ENCODE measurements at places on chromosomes 4 and X.

- DNase-seq, result no peak
These were observed 23.2 kb upstream of the LUZP4 start for GRCh38 chrX:115266300-115266699.

DNA sequence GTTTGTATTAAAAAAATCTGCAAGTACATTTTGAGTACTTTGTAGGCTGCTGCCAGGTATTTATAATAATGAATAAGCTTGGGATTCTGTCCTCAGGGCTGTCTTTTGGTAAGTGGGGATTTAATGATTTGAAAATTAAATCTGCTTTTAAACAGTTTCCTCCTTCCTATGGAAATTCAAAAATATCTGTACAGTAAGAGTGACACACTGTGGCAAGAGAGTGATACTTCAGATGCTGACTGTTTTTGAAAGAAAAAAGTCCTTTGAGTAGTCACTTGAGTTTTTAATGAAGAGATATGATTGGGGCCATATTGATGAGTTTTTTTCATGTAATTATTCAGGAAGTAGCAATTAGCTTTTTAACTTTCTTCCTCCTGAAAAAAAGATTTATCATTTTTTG, 49.2 kb downstream of the SMARCAD1 start:
- no peak for DNase-seq

DNA sequence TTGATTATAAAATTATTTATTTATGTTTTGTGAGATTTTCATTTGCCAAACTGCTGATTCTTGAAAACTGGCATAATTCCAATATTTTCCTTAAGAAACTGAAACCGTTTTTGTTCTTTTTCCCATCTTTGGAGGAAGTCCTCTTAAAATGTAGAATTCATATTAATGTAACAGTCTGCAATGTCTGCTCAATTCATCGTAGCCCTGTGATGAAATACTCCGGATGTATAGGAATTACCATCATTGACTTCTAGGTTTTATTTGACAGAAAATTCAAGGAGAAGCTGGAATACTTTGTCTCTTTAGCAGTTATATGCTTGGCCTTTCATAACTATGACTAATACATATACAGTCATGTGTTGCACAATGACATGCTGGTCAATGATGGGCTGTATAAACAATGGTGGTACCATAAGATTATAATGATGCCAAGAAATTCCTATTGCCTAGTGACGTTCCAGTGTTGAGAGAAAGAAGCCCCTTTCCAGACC, 185.0 kb upstream of the GPRIN3 start:
- peak; percentile 20 for DNase-seq

GRCh38 chrX:51922561-51922960, 29.1 kb downstream of the MAGED1 start:
- DNase-seq, result no peak

DNA sequence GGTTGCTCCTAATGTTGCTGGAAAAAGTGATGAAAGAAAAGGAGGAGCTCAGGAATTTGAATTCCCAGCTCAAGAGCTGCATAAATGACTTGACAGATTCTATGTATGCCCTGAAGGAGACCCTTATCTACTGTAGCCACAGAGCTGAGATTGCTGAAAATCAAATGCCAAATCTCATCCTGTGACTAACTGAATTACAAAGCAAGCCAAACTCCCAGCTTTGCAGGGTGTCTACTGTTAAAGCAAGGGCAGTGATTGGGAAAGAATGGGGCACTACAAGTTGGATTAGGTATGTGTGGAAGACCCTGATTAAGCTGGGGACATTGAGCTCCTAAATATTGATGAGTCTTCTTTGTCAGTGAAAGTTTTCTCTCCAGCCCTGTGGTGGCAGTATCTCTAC, 20.8 kb upstream of the SMIM9 start:
- DNase-seq, result no peak

DNA sequence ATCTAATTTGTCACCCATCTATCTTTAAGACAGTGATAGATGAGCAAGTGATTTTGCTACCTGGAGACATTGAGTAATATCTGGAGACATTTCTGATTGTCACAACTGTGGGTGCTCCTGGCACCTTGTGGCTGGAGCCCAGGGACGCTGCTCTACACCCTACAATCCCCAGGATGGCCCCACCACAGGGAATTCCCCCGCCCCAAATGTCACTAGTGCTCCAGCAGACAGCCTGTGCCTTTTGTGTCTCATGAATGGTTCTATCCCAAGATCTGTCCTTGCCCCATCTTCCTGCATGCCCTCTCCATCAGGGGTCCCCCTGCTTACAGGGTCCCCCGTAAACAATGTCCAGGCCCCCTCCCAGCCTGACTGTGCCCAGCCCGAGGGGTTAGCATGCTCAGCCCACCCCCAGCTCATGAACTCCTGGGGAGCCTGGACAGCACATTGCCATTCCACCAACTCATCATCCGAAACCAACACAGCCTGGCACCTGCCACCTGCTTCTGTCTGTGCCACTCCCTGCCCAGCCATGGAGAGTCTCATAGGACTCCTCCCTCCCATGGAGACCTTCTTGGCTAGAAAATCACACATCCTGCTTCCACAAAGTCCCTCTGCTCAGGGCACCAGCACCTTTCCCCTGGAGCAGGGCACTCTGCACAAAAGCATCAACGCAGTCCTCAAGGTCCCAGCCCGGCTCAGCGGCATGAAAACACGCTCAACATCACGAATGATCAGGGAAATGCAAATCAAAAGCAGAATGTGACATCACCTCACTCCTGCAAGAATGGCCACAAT, 5.7 kb downstream of the P2RY8 start:
- DNase-seq, result no peak

DNA sequence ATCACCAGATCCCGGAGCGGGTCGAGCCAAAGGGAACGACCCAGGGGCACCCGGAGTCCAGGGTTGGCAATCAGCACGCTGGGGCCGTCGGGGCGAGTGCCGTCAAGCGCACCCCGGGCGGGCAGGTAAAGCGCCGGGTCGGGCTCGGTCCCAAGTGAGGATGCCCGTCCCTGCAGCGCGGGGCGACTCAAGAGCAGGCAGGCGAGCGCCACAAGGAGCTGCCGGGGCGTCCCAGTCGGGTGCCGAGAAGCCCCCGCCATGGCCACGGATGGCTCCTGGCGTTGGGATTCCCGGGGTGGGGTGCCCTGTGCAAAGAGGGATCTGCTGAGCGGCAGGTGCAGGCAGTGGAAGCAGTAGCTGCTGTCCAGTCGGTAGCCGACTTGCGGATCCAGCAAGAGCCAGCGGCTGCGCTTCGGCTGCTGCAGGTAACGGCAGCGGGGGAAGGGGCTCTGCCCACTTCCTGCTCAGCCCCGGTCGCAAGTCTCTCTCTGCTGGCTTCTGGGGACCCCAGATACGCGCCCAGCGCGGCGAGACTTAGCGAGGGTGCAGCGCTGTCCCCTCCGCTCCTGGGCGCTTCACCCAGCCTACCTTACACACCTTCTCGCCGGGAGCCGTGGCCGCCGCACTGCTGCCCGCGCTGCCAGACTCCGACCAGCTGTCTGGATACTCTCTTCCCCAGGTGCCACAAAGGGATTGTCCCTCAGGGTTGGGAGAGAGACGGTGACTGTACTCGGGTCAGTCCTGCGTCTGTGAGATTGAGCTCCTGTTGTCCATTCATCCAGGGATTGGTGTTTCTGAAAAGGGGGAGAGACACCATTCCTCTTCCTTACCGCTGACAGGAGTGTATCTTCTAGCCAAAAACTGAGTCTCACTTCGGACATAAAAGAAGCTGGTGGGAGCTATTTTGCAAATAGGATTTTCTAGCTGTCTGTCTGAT, at the start of gene FREM3:
Gene FREM3, minus strand, starts transcription at position 260 of the 937 bp plus-strand sequence. Its CDS starts 0 bp downstream, at position 260.
- DNase-seq, result no peak

DNA sequence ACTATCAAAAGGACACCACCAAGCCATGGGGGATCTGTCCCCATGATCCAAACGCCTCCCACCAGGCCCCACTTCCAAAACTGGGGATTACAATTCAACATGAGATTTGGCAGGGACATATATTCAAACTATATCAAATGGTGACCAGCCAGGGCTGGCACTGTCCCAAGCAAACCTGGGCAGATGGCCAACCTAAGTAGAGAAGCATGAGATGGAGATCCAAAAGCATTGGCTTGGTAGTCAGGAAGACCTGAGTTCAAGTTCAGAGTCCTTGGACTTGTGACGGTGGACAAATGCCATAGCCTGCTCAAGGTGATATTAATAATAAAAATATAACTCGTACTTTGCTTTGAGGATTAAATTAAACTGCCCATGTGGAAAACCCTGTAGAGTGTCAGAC, 79.2 kb upstream of the HS3ST1 start:
- DNase-seq, result no peak

- DNase-seq, result no peak
These were observed 63.9 kb upstream of the HOPX start for GRCh38 chr4:56745042-56745441.

- no peak for DNase-seq
These were observed 29.0 kb downstream of the DDX60L start for GRCh38 chr4:168451331-168451730.

DNA sequence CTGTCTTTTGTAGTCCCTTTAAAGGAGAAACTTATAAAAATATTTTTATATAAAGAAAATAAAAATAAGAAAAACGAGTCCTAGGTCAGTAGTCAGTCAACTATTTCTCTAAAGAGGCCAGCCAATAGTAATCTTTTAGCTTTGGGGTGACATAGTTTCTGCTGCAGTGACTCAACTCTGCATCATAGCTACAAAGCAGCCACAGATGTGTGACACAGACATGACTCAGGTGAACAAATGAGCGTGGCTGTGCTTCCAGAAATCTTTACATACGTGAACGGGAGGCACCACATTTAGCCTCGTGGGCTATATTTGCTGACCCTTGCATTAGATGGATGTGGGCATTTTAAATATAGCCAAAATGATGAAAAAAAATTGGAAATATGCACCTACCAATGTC, 1862.5 kb upstream of the TENM3 start:
- peak; percentile 46 for DNase-seq

- DNase-seq, result no peak
These were observed 207.6 kb upstream of the MAMLD1 start for GRCh38 chrX:150155436-150156035.

- DNase-seq, result no peak
These were observed 119.0 kb upstream of the PDLIM3 start for GRCh38 chr4:185654311-185654710.

DNA sequence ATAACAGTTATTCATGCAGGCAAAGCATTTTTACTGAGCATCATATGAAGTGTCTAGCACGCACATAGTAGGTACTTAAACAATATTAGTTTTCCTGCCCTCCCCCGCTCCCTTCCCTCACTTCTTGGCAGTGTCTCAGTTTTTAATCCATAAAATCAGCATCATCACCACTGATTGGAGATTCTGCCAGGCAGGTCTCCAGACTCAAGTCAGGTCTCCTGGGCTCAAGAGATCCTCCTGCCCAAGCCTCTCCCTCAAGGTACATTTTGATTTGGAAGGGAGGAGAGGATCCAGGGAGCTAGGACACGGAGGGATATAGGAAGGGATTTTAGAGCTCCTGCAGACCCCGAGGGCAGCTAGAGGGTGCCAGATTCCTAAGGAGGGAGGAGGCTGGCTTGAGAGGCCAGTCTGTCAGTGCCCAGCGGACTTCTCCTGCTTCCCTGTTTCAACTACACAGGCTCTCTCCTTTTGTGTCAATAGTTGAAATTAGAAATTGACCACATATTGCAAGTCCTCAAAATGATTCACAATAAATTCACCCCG, 4.4 kb upstream of the FAT1 start:
- no peak for DNase-seq

- DNase-seq, result no peak
These were observed 238.1 kb downstream of the PALLD start for GRCh38 chr4:168734703-168735678.

DNA sequence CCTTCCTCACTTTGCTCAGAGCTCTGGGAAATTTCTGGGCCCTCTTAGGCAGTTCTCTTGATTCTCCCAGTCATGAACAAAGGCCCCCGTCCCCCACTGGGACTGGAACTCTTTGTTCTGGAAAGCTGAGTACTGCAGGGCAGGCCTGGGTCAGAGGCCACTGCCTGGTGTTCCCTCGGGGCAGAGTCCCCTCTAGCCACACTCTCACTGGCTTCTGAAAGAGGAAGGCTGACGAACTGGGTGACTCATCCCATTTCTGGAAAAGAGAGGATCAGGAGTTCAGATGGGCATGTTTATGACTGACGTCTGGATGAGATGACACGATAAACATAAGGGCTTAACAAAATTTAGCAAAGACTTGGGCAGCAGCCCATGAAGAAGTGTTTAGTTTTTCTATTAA, 47.7 kb downstream of the DDX3X start:
- DNase-seq, result no peak

DNA sequence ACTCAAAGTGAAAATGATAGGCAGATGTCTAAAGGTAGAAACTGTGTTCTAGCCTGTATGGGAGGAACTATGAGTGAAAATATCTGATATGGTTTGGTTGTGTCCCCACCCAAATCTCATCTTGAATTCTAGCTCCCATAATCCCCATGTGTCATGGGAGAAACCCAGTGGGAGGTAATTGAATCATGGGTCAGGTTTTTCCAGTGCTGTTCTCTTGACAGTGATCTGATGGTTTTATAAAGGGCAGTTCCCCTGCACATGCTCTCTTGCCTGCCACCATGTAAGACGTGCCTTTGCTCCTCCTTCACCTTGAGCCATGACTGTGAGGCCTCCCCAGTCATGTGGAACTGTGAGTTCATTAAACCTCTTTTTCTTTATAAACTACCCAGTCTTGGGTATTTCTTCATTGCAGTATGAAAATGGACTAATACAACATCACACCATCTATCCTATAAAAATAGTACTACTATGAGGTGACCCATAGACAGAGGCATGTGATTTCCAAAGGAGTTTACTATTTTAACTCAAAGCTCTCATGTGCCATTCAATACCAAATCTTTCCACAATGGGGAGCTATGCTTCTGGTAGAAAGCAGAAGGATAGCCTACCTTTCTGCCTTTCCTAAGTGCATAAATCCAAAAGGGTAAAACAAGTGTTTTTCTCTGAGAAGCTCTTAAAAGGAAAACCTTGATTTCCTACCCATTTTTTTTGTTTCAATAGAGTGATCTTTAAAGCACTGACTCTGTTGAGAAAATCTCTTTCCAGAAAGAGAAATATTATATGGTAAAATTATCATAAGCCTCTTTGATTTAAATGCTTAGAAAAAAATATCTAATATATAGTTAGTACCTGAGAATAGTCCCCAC, 38.8 kb downstream of the SEC31A start:
- no peak for DNase-seq

- no peak for DNase-seq
These were observed 417.4 kb upstream of the FMR1 start for GRCh38 chrX:147494365-147494764.

DNA sequence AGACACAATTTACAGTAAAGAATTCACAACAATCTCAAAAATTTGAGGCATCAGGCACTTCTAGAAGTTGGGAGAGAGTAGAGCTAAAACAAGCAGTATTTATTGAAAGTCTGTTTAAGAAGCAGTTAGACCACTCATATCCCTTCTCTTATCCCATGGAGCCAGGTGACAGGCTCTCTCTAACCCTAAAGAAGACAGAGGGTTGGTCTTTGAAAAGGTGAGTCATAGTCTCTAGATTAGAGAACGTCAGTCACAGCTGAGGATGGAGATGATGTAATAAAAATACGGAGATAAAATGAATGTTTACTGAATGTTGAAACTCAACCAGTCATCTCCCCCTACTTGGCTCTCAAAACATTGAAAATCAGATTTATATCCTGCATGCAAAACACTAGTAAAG, 223.8 kb downstream of the CHIC2 start:
- no peak for DNase-seq

GRCh38 chrX:48021026-48021900, 14.5 kb downstream of the SPACA5 start:
- no peak for DNase-seq

- no peak for DNase-seq
These were observed 37.4 kb downstream of the STARD8 start for GRCh38 chrX:68684919-68685304.

GRCh38 chr4:173527103-173527891, 2.7 kb downstream of the HAND2 start:
- DNase-seq, result no peak

GRCh38 chrX:44874420-44875184, 1.6 kb downstream of the KDM6A start:
- DNase-seq, result no peak

All from epithelial cell of prostate (primary cell).